ENCODE measurements at places on chromosomes 1 and 21.

GRCh38 chr1:193415256-193415655 is 228.8 kb upstream of the B3GALT2 start:
- DNase-seq: no peak

DNA sequence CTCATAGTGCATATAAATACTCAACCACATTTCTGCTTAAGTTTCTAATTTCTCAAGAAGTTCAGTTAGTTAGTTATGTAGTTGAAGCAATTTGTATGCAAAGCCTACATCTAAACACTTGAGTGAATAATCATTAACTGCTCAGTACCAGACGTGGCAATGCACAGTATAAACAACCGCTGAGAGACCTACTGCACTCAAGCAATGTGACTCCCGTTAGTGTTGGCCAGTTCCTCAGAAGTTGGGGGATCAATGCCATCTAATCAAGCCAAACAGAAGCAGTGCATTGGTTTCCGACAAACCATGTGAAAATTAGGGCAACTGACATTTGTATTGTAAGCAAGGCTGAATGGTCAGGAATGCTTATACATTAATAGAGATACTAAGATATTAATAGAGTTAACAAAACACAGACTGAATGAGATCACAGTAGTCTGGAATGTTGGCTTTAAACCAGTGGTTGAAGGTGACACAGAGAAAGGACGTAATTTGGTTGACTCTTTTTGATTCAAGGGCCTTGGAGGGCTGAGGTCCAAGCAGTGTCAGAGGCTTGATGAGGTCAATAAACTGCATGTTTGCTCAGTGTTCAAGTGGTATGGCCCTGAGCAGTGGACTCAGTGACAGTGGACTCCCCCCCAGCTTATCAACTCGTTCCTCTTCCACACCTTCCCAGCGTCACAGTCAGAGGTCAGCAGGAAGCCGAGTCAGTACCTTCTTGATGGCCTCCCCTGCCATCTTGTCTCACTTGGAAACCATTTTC is 255.5 kb downstream of the CTH start:
- no peak for DNase-seq

- DNase-seq: no peak
These were observed 28.5 kb upstream of the PTGS2 start for GRCh38 chr1:186708694-186709097.

DNA sequence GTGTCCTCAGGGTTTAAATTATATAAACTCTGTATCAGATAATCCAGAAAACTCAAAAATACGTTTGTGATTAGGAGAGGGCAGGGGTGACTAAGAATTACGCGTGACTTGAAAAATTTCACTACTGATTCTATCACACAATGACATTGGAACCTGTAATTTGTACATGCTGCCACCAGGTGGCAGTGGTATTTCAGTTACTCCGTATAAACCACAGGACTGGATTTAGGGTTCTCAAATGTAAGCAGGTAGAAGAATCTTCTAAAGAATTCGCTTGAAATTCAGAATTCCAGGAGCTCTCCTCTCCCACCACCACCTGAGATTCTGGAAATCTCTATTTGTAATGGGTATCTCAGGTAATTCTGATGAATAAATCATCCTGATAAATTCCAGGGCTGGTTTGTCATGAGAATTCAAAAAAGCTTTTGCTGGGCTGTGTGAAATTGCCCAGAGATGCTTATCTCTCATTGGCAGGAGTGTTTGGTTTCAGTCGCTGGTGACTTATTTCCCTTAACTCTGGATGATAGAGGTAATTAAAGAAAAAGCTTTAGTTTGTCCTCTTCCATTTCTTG is 1.7 kb upstream of the KRTAP7-1 start:
- DNase-seq: no peak

DNA sequence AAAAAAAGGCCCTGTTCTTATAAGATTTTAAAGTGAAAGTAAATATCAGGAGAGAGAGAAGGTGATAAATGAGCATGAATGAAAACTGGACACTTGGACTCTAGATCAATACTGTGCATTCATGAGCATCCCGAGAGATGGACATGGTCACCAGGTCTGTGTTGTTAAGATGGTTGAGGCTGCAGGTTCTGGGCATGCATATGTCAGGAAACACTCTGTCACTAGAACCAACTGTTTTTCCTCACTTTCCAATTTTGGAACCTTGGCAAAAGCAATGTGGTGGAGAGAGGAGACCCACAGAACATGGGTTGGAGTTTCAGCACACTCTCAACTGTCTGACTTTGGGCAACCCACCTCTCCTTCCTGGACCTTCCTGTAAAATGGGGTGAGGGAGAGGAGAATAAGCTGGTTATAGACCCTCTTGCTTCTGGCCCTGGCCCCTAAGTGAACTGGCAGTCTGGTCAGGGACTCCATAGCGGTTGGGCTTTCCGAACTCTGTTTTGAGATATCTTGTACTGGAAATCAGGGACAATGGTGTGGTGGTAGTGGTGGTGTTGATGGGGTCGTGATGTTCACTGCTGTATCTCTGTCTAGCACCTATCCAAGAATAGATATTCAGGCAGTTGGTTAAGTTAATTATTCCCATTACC is 4.2 kb downstream of the MAN1C1 start:
- DNase-seq: no peak

GRCh38 chr1:223784541-223784940 is 61.2 kb downstream of the TP53BP2 start:
- no peak for DNase-seq

DNA sequence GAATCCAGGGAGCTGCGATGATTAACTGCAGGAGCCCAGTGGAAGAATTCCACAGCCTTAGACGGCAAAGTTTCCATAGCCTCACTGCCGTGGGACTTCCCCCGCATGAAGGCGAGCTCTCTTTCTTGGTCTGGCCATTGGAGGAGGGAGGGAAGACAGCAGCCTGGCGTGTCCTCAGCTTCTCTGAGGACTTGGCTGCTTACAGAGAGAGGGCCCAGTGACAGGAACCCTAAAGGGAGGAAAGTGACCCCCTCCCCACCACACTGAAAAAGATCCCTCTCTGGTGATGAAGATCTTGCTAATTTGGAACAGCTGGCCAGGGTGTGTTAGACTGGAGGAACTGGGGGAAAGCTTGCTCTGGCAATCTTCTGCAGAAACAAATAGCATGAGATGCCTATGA is 41.0 kb downstream of the ATP2B4 start:
- no peak for DNase-seq

GRCh38 chr1:193747579-193747978 is 561.2 kb upstream of the B3GALT2 start:
- no peak for DNase-seq

- no peak for DNase-seq
These were observed 43.1 kb upstream of the ARHGEF10L start for GRCh38 chr1:17496419-17496818.

- no peak for DNase-seq
These were observed 375.9 kb downstream of the DSCAM start for GRCh38 chr21:40471103-40471502.

DNA sequence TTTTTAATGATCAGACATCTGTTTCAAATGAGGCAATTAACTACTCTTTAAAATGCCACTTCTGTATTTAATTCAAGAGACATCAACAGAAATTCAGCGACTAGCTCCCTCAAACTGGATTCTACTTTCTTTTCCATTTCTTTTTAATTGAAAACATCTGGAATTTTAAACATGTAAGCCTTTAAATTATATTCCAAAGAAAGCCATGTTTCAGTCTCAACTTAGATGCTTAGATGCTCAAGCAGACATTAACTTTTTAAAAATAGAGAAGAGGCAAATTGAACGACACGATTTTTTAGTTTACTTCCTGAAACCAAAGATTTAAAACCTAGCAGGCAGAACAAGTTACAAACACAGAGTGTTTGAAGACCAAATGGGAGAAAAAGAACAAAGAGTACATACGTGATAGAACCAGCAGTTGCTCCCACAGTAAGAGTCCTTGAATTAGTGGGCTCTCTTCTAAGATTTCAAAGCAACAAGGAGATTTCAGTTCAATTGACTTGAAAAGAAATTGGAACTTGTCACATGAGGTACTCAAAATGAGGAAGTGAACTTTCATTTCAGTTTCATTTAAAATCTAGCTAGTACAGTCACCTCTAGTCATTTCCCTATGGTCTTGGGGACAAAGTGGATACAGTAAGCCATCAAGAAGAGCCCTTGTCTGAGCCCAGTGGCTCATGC is at the start of gene CTSS:
Gene CTSS, minus strand, starts transcription at position 483 of the 681 bp plus-strand sequence. CDS start 1,015 bp downstream, outside the sequence.
- no peak for DNase-seq

GRCh38 chr1:241180569-241180968 is 176.4 kb downstream of the RGS7 start:
- DNase-seq: no peak

DNA sequence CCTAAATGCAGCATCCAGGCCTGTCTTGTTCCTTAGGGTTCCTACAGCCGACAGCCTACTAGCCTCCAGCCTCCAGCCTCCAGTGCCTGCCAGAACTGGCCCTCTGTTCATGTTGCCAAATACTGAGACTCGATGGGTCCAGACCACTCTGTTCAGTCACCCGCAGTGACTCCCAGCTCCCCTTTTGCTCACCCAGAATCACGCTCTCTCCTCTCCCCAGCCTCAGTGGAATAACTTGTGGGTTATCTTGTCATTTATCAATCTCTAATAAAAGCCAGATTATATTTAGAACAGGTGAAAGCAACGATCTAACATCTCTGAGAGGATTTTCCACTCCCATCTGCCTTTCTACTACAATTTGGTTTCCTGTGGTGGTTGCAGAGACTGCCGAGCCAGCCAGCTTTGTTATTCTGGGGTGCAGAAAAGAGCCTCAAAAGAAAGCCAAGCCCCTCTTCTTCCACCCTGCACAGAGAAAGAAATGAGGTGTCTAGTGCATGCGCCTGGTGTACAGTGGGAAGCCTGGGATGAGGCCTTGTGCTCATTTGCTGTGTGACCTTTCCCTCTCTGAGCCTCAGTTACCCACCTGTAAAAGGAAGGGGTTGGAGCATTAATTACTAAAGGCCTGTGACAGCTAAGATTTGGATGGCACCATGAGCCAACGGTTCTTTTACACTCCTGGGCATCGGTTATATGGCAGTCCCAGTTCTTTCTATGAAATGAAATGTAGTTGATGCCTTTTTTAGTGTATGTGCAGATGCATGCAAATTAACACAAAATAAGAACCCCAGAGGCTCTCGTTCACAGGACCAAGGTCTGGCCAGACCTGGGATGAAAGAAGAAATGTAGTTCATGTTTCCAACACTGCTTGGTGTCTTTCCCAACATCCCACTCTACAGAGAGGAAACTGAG is 42.9 kb upstream of the ID3 start:
- no peak for DNase-seq

DNA sequence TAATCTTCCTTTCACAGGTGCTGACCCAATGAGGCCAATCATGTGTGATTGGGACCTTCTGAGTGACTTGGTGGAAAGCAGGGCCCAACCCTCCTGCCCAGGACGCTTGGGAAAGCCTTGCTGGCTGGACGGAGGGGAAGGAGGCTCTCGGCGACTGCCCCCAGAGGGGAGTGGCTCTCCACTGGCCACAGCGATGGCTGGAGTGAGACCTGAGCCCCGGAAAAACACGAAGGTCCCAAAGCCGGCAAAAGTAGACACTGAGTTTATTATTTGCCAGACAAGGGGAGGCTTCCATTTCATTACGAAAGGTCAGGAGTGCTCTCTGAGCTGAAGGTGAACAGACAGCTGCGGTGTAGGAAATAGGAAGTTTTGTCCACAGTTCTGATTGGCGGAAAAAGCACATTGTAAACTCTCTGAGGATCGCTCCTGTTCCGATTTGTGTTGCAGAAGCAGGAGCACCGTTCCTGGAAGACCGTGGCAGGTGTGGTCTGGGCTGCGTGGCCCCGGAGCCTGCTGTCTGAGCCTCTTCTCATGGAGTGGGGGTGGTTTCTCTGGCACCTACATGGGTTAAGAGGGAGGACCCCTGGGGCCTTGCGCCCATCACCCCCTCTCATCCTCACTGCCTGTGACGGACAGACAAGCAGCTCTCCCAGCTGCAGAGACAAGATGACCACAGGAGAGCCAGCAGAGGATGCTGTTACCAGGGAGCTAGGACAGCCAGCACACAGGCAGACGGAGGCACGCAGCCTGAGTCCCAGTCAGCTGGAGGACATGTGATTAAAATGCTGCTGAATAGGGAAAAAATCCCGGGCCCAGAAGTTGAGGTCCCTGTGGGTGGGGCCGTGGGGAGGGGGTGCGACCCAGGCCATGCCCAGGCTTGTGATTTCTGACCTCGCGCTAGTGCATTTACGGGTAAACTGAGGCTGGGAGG is 41.5 kb downstream of the KRTAP10-1 start:
- DNase-seq: no peak

- peak; percentile 60 for DNase-seq
These were observed 19.7 kb downstream of the BCAR3 start for GRCh38 chr1:93661829-93662474.

- no peak for DNase-seq
These were observed 2.3 kb upstream of the SCYL3 start for GRCh38 chr1:169896013-169896412.

DNA sequence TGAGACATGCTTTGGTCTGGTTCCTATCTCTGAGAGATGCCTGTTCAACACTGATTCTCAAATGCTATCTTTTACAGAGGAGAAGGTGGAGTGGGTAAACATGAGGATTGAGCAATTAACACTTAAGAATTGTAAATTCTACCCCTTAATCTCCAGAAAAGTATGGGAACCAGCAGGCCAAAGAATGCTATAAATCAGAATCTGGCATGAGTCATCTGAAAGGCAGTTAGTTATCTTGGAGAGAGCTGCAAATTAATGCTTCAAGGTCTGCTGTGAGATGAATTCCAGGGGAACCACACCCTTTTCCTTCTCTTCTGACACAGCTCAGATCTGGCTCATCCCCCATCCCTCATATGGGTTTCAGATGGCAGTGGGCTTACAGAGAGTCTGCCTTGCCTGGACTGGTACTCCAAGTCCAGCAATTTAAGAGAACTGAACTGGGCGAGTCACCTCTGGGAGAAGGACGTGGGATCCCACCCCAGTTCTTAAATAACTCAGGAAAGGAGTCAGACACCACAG is 5.2 kb downstream of the S100A10 start:
- DNase-seq: peak; percentile 85

DNA sequence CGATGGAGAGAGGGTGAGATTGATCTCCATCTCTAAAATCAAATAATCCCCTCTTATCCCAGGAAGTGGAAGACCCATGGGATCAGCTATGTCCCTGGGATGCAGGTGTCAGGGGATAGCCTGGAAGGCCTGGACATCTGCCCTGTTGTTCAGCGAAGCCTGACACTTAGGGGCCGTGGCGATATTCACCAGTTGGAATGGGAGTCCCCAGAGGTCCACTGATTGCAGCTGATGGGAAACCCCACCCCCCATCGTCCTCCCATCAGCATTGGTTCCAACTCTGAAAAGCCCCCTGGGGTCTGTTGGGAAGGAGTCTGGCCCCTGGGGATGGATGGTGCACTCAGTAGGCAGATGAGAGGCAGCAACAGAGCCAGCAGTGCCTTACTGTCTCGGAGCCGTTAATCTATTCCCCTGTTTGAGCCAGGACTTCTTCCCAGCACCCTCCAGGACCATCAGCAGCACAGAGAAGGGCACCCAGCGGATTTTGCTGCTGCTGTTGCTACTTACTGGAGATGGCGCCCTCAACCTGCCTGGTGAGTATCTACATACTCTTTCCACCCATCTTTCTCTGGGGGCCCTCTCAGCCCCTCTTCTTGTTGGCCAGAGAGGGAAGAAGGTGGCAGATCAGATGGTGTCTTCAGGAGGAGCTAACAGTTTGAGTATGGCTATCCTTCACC is 13.4 kb downstream of the CATSPER4 start:
- DNase-seq: no peak
